ENCODE measurements at places on chromosomes 11 and 22. TPM values are rescaled to one million over a fixed set of nuclear protein-coding genes. Genes with fewer than 3 reads are reported as not detected.

GRCh38 chr11:105718641-105719040 lies 108.8 kb downstream of the GRIA4 start:
- no peak overlapping the region for H3K4me3 ChIP-seq
- no peak overlapping the region for H3K27ac ChIP-seq
- DNase-seq = no peak
- H3K36me3 ChIP-seq = no peaks in the 10 kb centered on the region

- H3K27me3 ChIP-seq = peaks cover 2% of the 10 kb centered on the region
- H3K27ac ChIP-seq = no peak overlapping the region
- H3K4me3 ChIP-seq = no peak overlapping the region
- peaks cover 4% of the 10 kb centered on the region for H3K4me1 ChIP-seq
- H3K36me3 ChIP-seq = no peaks in the 10 kb centered on the region
Measured at GRCh38 chr22:44620129-44620840, 81.7 kb upstream of the PRR5 start.

DNA sequence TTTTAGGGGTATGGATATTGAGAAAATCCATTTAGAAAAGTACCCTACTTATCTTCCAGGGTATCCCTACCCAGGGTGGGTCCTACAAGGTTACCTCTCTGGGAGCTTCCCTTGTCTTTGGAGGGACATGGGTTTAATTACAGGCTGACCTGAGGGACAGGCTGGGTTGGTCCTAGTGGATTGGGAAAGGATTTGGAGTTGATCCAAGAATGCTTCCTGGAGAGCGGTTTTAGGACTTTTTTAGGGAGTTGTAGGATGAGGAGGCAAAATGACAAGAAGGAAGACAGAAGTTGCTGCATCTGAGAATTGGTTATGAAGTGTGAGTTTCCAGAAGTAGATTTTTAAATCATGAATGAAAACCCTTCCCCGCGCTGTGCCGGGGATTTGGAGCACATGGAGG lies 61.8 kb upstream of the CRTAM start:
- H3K4me3 ChIP-seq = no peak overlapping the region
- peaks cover 28% of the 10 kb centered on the region for H3K4me1 ChIP-seq
- no peaks in the 10 kb centered on the region for H3K36me3 ChIP-seq
- H3K27ac ChIP-seq = no peak overlapping the region
- DNase-seq = no peak

SLCO2B1 gene
- total RNA-seq = not detected

OR4A16 gene
- total RNA-seq = not detected

CENPM gene
- 86.9 TPM for total RNA-seq
